Bronchial epithelial cell (primary cell): ENCODE measurements at places on chromosomes 12 and 14. TPM values are rescaled to one million over a fixed set of nuclear protein-coding genes. Genes with fewer than 3 reads are reported as not detected.

The FOXA1 gene
- 4.9 and 5.3 TPM in 2 replicates for total RNA-seq

The GLI1 gene
- total RNA-seq: under 0.01 and 0.26 TPM in 2 replicates

The POC1B gene
- total RNA-seq: 12.6 and 16.6 TPM in 2 replicates

The SERPINA10 gene
- total RNA-seq: not detected in 2 replicates

The TAS2R10 gene
- 0.26 TPM in 2 replicates for total RNA-seq

The MIP gene
- total RNA-seq: 0.26 TPM in 1 of 2 replicates, not detected in the other

The CLEC1A gene
- total RNA-seq: not detected in 2 replicates

The SELPLG gene
- under 0.01 and 0.13 TPM in 2 replicates for total RNA-seq
